ENCODE measurements at places on chromosomes 12 and 14.

DNA sequence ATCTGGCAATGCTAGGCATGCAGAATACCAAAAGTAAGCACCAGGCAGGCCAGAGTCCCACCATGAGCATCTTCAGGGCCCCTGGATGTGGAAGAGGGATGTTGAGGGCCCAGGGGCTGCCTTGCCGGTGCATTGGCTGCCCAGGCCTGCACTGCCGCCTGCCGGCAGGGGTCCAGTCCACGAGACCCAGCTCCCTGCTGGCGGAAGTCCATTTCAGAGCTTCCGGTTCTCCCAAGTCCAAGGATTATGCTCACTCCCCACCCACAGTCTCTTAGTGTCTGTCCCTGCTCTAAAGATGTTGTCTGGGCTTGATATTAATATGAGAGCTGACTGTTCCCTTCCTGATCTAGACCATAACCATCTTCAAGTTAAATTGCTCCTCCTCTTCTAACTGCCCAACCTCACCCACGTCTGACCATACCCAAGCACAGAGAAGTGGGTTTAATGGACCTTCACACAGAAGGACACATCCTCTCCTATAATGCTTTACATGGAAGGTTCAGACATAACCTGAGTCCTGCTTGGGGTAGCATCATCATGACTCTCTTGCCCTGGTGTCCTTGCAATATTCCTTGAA is 117.4 kb downstream of the DAD1 start:
- no peak for DNase-seq

- DNase-seq = no peak
Measured at GRCh38 chr14:39593377-39593776, 161.1 kb upstream of the FBXO33 start.

DNA sequence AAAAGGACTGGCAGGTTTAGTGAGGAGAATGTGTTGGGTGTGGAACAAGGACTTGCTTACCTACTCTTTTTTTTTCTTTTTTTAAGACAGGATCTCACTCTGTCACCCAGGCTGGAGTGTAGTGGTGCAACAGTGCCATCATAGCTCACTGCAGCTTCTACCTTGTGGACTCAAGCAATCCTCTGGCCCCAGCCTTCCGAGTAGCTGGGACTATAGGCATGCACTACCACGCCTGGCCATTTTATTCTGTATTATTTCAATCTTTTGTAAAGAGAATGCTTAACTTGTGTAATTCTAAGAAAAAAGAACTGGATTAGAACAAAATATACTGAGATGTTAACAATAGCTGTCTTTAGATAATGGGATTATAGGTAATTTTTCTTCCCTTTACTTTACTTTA is 1.9 kb upstream of the VRTN start:
- DNase-seq = no peak

- DNase-seq = no peak
Measured at GRCh38 chr12:1608713-1609119, 14.3 kb upstream of the FBXL14 start.

- DNase-seq = no peak
Measured at GRCh38 chr12:109900752-109901580, 892 bp downstream of the TCHP start.

GRCh38 chr14:30848449-30849240 is 25.7 kb upstream of the COCH start:
- DNase-seq = no peak

GRCh38 chr14:77236814-77237213 is 34.2 kb downstream of the NGB start:
- DNase-seq = no peak

- peak; percentile 52 for DNase-seq
Measured at GRCh38 chr12:121128908-121129810, 3.5 kb upstream of the P2RX7 start.

DNA sequence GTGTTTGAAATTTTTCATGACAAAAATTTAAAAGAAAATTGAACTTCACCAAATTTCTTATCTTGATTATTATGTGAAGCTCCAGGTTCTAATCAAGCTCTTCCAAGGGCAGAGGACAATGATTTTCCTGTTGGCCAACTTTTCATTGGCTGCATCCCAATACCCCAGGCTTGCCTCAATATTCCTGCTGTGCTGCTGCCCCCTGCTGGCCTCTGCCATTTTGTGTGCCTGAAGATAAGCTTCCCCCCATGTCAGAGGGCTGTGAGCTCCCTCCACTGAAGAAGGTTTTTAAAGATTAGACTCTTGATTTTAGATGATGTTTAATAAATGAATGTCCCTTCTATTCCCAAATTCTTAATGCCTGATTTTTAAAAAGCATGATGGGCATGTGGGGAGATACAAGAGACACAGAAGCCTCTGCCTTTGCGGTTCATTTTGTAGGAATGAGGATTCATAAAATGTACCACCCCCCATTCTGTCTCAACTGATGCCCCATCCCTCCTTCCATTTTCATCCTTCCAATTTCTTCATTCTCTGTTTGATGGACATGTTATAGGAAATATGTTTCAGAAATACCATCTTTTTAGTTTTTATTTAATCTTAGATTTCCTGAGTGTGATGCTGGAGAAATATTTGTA is 76.7 kb upstream of the RGS6 start:
- DNase-seq = no peak

DNA sequence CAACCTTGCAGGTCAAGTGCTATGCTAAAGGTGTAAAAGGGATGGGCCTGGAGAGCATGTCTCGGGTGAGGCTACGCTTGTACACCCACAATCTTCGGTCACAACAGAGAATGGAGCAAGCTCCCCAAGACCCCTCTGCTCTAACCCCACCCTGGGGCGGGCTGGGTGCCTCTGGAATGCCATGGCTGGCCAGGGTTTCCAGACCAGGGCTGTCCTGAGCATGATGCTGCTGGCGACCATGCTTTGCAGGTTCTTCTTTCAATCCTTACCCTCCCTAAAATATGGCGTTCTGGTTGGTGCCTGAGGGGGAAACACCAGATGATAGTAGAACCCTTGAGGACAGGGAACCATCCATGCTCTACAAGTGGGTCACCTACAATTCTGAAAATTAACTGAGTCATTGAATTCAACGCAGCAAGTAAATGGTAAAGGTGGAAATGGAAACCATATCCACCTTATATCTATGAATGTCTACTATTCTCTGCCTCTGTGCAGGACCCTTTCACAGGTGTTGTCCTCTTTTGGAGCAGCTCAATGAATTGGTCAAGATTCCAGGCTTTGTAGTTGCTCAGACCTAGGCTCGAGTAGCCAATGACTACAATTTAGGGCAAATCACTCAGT is 111.6 kb upstream of the EGLN3 start:
- DNase-seq = no peak

DNA sequence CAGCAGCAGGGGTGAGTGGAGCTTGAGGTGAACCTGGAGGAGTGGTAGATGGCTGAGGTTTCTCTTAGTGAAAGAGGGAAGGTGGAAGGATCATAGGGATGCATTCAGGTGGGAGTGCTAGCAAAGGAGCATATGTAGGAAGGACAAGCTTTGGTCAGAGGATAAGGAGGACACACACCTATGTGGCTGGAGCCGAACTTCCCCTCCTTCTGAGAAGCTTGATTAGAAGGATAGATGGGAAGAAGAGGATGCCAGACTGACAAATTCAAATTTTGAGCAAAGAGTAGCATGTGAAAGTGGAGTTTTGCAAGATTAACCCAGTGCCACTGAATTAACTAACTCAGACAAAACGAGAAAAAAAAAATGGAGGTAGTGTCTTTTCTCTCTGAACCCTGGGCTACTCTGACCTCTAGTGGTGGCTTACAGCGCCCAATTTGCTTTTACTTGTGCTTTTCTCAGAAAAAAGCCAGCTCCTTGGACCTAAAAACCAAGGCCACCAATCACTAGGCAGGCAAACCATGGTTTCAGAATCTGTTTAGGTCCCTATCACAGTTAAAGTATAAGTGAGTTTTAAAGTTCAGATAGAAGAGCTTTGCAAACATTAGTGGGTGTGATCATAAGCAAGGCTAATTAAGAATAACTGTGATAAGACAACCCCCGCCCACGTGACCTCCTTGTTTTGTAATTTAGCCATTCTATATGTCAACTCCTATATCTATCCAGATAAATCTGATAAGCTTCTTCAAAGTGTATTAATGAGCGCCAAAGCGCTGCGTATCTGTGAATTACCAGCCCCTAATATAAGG is 15.5 kb downstream of the EMP1 start:
- DNase-seq = peak; percentile 36

- DNase-seq = no peak
Measured at GRCh38 chr12:66140731-66141130, 10.2 kb upstream of the LLPH start.

GRCh38 chr12:501722-502447 is 42.1 kb downstream of the B4GALNT3 start:
- DNase-seq = no peak

DNA sequence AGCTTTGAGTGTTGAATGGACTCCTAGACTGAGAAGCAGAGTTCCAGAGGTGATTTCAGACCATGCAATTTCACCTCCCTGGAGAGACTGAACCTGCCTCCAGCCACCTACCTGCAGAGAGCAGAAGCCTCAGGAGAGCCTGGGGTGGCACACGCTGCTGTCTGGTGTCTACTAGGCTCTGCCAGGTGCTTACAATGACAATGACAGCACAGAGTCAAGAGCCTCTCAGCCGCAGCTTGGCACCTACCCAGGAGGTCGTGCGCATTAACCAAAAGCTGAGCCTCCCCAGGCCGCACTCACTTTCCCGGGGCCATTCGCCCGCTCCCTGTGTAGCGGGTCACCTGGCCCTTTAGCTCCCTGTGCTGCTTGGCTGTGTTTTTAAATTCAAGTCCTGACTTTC is 63.2 kb downstream of the TESC start:
- no peak for DNase-seq

- no peak for DNase-seq
Measured at GRCh38 chr14:92925446-92925845, 2.5 kb downstream of the CHGA start.

GRCh38 chr14:69014829-69015259 is 35.7 kb upstream of the ACTN1 start:
- DNase-seq = no peak

DNA sequence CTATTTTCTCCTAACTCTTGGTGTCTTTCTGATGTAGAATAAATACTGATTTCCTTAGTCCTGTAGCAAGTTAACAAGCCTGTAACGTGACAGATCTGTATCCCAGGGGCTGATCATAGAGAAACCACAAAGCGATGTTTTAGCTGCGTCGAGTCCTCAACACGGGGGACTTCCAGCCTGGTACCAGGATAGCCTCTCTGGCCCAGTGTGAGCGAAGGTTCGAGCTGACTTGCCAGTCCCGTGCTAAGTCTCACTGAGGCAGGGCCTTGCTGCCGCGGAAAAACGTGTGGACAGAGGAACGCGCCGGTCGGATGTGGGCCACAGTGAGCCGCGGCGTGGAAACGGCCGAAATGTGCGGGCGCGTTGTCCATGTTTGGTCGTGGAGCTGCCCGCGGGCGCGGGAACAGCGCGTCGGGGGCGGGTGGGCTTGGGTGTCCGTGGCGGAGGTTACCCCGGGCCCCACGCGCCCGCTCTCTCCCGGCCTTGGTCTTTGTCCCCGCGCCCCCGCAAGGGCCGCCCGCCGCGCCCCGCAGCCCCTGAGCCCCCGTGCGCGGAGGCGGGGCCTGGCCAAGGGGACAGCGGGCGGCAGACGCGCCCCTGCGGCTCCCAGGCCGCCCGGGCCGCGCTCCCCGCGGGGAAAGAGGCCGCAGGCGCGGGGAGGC is 531 bp upstream of the EML1 start:
- no peak for DNase-seq

GRCh38 chr14:64213086-64213485 is 81.1 kb downstream of the ESR2 start:
- DNase-seq = no peak

DNA sequence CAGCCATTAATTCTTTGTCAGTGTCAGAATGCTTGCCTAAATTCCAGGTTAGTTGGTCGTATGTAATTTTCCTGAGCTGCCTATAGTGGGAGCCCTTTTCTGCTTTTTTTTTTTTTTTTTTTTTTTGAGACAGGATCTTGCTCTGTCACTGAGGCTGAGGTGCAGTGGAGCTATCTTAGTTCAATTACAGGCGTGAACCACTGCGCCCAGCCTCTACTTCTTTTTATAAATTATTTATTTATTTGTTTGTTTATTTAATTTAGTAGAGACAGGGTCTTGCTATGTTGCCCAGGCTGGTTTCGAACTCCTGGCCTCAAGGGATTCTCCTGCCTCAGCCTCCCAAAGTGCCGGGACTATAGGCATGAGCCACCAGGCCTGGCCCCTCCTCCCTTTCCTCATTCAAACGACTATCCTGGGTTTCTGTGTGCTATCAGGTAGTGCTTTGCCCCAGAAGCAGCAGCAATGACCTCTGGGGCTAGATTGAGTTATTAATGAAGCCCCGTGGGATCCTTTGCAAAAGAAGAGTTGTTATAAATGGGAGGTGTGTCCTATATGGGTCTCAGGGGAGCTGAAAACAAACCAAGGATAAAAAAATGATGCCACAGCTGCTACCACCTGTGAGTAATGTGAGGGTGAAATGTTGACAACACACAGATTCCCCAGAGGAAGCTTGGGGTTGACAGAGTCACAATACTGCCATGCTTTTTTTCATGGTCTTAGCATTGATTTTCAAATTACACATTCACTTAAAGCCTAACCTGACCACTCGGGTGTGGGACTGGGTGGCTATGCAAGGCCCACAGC is 34.6 kb upstream of the NFKBIA start:
- DNase-seq = no peak

DNA sequence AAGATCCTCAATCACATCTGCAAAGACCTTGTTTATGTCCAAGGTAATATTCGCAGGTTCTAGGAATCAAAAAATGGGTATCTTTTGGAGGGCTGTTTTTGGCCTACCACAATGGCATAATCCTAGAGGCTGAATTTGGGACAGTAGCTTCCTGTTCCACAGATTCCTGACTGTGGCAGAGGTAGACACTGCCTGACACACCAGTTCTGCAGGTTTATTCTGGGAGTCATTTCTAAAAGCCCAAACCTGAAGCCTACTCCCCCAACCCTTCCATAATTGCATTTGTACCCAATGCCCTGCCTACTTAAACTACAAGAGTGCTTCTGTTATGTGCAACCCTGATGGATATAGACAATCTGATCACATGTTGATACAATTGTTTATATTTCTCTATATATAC is 378.9 kb downstream of the PCNX1 start:
- no peak for DNase-seq

DNA sequence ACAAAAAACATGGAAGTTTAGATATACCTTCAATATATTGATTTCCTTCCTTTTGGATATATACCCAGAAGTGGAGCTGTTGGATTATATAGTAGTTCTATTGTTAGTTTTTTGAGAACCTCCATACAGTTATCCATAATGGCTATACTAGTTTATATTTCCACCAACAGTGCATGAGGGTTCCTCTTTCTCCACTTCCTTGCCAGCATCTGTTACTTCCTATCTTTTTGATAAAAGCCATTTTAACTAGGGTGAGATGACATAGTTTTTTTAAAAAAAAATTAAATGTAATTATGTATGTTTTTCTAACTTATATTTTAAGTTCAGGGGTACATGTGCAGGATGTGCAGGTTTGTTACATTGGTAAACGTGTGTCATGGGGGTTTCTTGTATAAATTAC is 10.0 kb upstream of the SLC38A4 start:
- no peak for DNase-seq

- no peak for DNase-seq
Measured at GRCh38 chr12:107522692-107523477, 162.7 kb upstream of the PWP1 start.

GRCh38 chr12:77220586-77220985 is 155.2 kb upstream of the E2F7 start:
- no peak for DNase-seq

- no peak for DNase-seq
Measured at GRCh38 chr12:109656743-109657142, 56.9 kb upstream of the FAM222A start.

- peak; percentile 43 for DNase-seq
Measured at GRCh38 chr12:57899010-57899662, 42.2 kb upstream of the ATP23 start.

- DNase-seq = no peak
Measured at GRCh38 chr12:47286676-47287075, 206.9 kb upstream of the AMIGO2 start.

GRCh38 chr12:132447731-132448462 is 42.1 kb upstream of the FBRSL1 start:
- DNase-seq = no peak

Data from stimulated activated CD4-positive, alpha-beta T cell treated with anti-CD3 and anti-CD28 coated beads, Interleukin-1b, Interleukin-23, amount 100 ng/mL, for 1 hour (primary cell).